ENCODE measurements at places on chromosomes 2 and 18.

DNA sequence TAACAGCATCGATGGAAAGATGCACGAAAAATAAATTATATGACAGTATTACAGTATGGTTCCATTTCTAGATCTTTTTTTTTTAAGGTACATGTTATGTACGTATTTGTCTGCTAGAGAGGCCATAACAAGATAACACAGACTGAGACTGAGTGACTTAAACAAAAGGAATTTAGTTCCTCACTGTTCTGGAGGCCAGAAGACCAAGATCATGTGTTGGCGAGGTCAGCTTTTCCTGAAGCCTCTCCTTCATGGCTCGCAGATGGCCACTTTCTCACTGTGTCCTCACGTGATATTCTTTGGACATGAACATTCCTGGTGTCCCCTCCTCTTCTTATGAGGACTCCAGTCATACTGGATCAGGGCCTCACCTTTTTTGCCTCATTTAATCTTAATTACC is 177.4 kb downstream of the CAPN13 start:
- no peak for DNase-seq

- DNase-seq, result no peak
Measured at GRCh38 chr18:45588376-45589355, 26.6 kb upstream of the SLC14A2 start.

GRCh38 chr18:21264651-21265050 is 22.6 kb downstream of the GREB1L start:
- DNase-seq, result no peak

DNA sequence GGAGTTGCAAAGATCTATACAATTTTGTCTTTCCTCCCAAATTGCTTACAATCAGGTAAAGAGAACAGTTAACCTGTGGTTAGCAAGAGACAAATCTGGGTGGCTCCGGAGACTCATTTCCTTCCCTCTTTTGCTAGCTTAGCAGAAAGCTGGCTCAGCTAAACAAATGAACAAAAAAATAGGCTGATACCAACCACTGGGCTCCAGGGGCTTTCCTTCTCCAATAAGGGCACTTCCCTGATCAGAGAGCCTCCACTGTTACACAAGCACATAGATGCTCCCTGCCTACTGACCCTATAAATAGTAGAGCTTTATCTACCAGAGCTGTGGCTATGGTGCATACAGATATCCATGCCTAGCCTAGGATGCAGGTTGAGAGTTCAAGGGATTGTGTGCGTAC is 90.1 kb upstream of the ARL5A start:
- DNase-seq, result no peak

DNA sequence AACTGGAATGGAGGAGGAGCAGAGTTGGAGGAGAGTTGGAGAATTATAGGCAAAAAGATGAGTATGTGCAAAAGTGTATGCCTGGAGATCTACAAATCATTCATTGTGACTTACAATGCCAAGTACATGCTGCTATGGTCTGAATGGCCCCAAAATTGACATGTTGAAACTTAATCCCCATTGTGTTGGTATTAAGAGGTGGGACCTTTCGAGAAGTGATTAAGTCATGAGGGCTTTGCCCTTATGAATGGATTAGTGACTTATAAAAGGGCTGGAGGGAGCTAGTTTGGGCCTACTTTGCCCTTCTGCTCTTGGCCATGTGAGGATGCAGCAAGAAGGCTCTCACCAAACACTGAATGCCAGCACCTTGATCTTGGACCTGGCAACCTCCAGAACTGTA is 6.3 kb upstream of the RBMS1 start:
- DNase-seq, result no peak

- no peak for DNase-seq
Measured at GRCh38 chr2:172106108-172106961, 3.6 kb upstream of the DLX2 start.

DNA sequence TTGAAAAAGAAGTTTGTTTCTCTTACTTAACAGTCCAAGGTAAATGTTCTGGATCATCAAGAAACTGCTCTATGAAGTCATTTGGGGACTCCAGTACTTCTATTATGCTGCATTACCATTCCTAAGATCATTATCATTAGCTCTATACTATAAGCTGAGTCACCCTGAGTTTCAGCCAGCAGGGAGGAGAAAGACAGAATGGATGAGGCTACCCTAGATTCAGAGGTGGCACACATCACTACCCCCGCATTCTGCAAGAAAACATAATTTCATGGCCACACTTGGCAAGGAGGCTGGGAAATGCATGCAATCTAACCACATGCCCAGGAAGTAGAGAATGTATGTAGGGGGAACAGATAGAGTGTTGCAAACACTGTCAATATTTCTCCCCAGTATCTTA is 16.6 kb upstream of the LNPK start:
- no peak for DNase-seq

- DNase-seq, result peak; percentile 4
Measured at GRCh38 chr2:15636972-15637785, 45.5 kb downstream of the DDX1 start.

- no peak for DNase-seq
Measured at GRCh38 chr2:165837122-165837521, 43.1 kb upstream of the GALNT3 start.

- no peak for DNase-seq
Measured at GRCh38 chr2:210157526-210157925, 13.7 kb downstream of the KANSL1L start.

DNA sequence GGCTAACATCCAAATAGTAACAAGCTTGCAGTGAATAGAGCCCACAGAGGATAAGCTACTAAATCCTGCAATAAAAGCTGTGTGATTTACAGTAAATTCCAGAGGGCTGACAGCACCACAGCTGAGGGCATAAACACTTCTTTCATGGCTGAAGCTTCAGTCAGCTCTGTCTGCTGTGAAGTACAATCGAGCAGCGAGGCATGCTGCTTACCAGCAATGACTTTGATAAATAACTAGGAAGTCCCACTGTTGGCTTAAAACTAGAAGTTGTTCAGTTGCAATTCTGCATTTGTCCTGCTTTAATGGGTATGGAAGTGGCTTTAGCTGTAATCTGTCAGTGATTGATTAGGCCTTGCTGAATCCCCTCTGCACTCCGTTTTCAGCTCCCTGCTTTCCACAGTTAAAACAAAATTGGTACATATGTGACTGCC is 65.2 kb upstream of the FIGN start:
- no peak for DNase-seq
